ENCODE measurements at places on chromosomes 5 and 9. TPM values are rescaled to one million over a fixed set of nuclear protein-coding genes. Genes with fewer than 3 reads are reported as not detected.

INPP5E gene
- 10.1 TPM for total RNA-seq

PBX3 gene
- total RNA-seq = 76.3 TPM

COL15A1 gene
- 0.16 TPM for total RNA-seq

ANKRD31 gene
- 0.54 TPM for total RNA-seq

OR2K2 gene
- not detected for total RNA-seq

PHAX gene
- total RNA-seq = 68.2 TPM

CCDC69 gene
- total RNA-seq = 0.65 TPM
